Spleen (tissue), 13 donors: ENCODE measurements at places on chromosomes 3 and 15. TPM values are rescaled to one million over a fixed set of nuclear protein-coding genes. Genes with fewer than 3 reads are reported as not detected.
A peak's percentile ranks its signal among the peaks of the same experiment; 100 is the strongest.

Gene TMEM207
- total RNA-seq, result not detected

Gene SRGAP3
- total RNA-seq, result 8.3 TPM

Gene ALDH1A3
- total RNA-seq, result 5.1 TPM

Gene DUOX1
- not detected for total RNA-seq

Gene SLITRK3
- total RNA-seq, result not detected

DNA sequence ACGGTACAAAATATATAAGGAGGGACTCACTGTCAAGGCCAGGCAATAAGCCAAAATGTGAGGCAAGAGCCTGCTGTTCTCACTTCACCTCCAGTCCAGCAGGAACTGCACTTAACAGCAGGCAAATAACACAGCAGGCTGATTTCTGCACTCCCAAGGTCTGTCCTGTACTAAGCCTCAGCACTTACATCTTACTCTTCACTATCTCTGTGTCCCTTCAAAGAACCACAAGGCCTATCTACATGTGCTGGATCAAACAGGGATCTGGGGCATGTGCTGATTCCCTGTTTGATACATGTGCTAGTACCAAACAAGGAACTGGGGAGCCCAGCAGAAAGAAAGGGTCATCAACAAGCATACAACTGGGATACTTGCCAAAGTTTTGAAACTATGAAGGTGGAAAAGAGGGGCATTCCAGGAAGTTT, 22.2 kb downstream of the UACA start:
- no peak overlapping the region for H3K4me3 ChIP-seq
- H3K27ac ChIP-seq, result peak overlapping the region; percentile 90
- no peaks in the 10 kb centered on the region for H3K27me3 ChIP-seq
- H3K36me3 ChIP-seq, result no peaks in the 10 kb centered on the region
- no peak for DNase-seq
- peaks cover 25% of the 10 kb centered on the region for H3K4me1 ChIP-seq

GRCh38 chr3:155281912-155282311, 11.6 kb downstream of the STRIT1 start:
- no peak for DNase-seq
- no peak overlapping the region for H3K4me3 ChIP-seq
- no peaks in the 10 kb centered on the region for H3K27me3 ChIP-seq
- no peak overlapping the region for H3K27ac ChIP-seq
- H3K36me3 ChIP-seq, result no peaks in the 10 kb centered on the region

DNA sequence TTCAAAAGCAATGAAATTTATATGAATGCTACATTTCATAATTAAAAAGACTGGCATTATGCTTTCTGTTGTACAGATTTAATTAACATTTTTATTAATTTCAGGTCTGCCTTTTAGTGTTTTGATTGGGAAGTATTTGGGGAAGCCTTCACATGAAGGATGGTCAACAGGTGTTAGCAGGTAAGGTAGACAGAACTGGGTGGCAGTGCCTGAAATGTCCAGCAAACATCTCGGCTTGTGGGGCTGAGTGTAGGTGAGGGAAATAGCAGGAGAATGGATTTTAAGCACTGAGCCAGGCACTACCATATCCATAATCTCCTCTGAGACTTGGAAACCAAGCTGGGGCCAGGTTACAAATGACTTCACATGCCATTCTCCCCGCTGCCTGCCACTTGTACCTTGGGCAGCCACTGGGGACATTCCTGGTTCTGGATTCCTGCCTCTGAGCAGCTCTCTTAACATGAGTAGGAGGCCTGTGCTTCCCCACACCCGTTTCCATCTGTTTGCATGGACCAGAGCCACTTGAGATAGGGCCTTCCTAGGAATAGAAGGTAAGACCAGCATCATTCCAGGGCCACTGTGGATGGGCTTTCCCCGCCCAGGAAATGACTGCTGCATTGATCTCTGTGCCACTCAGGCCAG, 125.9 kb upstream of the HES1 start:
- no peaks in the 10 kb centered on the region for H3K36me3 ChIP-seq
- peaks cover 5% of the 10 kb centered on the region for H3K4me1 ChIP-seq
- no peak for DNase-seq

DNA sequence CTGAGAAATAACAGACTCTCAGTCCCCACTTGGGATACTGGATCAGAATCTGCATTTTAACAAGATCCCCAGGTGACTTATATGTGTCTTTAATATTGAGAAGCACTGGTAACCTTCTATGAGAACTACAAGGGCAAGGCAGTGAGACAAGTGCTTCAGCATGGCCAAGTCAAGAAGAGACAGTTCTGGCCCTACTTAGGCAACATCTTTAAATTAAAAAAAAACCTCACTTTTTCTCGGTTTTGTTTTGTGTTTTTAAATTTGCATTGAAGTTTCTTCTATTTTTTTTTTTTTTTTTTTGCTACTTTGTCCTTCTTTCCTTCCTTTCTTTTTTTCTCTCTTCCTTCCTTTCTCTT, 42.5 kb upstream of the SPTSSB start:
- H3K4me3 ChIP-seq, result no peak overlapping the region
- H3K27ac ChIP-seq, result no peak overlapping the region
- H3K4me1 ChIP-seq, result no peaks in the 10 kb centered on the region
- no peak for DNase-seq
- H3K27me3 ChIP-seq, result no peaks in the 10 kb centered on the region

DNA sequence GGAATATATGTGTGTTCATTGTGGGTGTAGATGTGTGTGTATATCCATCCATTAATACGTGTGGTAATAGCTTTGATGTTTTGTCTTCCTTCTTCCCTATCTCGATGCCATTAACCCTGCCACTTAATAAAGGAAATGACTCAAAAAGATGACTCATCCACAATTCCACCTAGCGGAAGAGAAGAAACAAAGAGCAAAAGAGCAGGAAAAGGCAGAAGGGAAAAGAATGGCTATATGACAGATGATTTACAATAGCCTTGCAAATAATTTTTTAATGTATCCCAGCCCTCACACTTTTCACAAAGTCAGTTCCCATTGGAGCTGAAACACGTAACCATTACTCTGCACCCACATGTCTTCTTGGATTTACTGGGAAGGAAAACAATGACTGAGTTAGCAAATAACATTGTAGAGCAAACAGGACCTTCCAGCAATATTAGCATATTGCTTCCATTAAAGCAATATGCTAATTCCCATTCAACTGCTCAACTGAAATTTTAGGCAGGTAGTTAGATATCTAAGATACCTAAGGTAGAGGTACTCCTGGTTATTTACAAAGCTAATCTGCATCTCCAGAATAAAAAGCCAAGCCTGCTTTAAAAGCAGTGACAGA, 197.2 kb downstream of the KCNAB1 start:
- H3K27ac ChIP-seq, result no peak overlapping the region
- no peaks in the 10 kb centered on the region for H3K36me3 ChIP-seq

- no peak overlapping the region for H3K4me3 ChIP-seq
- no peak overlapping the region for H3K27ac ChIP-seq
- no peaks in the 10 kb centered on the region for H3K27me3 ChIP-seq
- DNase-seq, result no peak
Observed at GRCh38 chr15:59256482-59256881, 49.8 kb downstream of the LDHAL6B start.

DNA sequence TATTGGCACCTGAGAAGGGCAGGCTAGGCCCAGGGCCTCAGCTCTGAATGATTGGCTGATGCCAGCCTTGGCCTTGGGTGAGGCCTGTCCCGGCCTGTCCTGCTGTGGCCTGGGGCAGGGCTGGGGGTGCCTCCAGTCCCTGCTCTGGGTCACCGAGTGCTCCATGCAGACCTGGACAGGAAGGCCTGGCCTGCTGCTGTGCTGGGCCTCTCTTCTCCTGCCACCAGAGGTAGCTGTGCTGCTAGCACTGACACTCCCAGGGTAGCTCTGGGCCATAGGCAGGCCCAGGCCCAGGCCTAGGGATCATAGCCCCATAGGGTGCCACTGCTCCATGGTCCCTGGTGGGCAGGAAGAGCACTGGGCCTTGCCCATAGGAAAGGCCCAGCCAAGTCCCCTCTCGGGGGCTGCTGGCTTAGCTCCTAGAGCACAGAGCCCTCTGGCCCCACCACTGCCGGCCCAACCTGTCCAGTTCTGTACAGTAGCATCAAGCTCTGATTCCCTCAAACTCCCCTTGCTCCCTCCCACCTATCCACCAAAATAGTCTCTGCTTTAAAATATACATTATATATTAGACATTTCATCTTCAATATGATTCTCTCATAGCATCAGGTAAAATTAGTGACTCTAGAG, 18.2 kb downstream of the ABTB1 start:
- peaks cover 33% of the 10 kb centered on the region for H3K36me3 ChIP-seq
- no peak overlapping the region for H3K27ac ChIP-seq
- no peaks in the 10 kb centered on the region for H3K4me1 ChIP-seq
- no peaks in the 10 kb centered on the region for H3K27me3 ChIP-seq
- no peak overlapping the region for H3K4me3 ChIP-seq
- DNase-seq, result peak; percentile 76

DNA sequence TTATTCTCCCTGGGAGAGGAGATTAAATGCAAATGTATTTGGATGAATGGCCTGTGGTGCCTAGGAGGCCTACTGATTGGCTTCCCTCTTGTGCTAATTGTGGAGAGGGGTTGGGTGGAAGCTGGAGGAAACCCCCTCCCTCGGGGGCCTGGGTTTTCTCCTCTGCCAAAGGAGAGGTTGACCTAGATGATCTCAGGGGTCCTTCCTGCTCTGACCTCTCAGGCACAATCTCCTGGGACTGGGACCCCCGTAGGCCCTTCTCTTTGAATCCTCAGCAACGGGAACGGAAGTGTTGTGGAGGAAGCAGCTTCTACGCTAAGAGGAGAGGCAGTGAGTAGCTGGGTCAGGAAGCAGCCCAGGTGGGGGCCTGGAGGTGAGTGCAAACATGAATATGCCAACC, 40.5 kb upstream of the MAGEF1 start:
- H3K4me3 ChIP-seq, result no peak overlapping the region
- peaks cover 27% of the 10 kb centered on the region for H3K27me3 ChIP-seq
- H3K4me1 ChIP-seq, result peaks cover 23% of the 10 kb centered on the region
- H3K36me3 ChIP-seq, result no peaks in the 10 kb centered on the region
- no peak overlapping the region for H3K27ac ChIP-seq
